Type B pancreatic cell (in vitro differentiated cells): ENCODE measurements at places on chromosomes 1 and 21.

DNA sequence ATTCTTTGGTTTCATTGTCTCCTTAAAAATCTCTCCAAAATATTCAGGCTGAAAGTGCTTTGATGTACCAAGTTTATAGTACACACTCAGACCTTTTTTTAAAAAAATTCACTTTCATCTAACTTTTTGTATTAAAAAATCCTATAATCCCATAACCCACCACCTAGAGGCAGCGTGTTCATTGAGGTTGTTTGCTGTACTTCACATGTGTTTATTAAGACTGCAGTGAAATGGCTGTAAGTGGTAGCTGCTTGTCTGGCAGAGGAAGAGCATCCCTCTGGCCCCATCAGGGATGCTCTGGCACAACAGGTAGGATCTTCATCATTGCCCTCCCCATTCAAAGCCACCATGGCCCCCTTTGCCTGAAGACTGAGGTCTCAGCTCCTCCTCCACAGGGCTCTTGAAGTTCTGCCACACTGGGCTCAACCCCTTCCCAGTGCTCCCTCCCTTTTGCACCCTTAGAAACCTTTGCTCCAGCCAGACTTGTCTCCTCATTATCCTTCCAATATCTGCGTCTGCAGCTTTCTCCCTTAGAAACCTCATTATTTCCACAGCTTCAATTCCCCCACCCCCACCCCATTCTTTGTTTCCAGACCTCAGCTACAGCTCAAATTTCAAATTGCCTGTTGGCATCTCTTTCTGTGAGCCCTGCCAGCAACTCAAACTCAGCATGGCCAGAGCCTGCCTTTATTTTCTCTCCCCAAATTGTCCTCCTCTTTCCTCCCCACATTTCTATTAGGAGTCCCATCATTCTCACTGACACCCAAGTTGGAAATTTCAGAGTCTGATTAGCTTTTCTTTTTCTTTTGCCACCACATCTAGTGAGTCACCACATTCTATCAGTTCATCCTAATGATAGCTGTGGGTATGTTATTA is 369.6 kb upstream of the USP24 start:
- no peak for DNase-seq

- DNase-seq: no peak
Measured at GRCh38 chr1:66999640-67000400, 54.1 kb downstream of the SLC35D1 start.

DNA sequence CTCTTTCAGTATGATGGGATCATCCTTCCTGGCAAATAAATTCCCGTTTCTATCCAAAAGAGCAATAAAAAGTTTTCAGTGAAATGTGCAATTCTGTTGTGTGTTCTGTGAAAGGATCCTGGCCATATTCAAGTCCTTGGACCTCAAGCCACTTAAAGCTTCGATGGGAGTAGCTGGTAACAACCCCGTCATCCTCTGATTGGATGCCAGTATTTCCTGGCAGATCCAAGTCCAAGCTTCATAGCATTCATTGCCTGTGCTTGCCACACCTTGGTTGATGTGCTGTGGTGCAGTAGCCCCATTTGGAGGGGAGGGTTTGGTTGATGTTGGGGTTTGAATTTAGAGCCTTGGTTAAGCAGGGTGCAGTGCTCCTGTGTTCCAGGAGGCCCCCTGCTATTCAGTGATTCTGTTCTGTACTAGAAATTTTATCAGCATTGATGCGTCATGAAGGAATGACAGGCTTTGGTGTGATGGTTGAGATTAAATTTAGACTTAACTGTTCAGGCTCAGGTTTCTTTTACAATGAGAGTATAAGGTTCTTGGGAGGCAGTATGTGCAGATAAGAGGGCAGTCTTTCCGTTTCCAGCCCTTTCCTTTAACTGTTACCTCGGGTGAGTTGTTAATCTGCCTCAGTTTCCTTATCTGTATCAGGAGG is 4.9 kb downstream of the RPL11 start:
- no peak for DNase-seq

DNA sequence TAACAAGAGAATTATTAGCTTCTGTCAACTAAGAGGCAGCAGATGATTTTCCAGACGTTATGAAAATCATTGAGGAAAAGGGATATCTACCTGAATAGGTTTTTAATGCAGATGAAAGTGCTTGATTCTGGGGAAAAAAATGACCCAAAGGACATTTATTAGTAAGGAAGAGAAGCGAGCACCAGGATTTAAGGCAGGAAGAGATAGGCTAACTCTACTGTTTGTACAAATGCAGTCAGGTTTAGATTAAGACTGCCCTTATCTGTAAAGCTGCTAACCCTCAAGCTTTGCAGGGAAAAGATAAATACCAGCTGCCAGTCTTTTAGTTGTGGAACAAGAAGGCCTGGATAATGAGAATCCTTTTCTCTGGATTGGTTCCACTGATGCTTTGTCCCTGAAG is 33.0 kb upstream of the LRIG2 start:
- no peak for DNase-seq

DNA sequence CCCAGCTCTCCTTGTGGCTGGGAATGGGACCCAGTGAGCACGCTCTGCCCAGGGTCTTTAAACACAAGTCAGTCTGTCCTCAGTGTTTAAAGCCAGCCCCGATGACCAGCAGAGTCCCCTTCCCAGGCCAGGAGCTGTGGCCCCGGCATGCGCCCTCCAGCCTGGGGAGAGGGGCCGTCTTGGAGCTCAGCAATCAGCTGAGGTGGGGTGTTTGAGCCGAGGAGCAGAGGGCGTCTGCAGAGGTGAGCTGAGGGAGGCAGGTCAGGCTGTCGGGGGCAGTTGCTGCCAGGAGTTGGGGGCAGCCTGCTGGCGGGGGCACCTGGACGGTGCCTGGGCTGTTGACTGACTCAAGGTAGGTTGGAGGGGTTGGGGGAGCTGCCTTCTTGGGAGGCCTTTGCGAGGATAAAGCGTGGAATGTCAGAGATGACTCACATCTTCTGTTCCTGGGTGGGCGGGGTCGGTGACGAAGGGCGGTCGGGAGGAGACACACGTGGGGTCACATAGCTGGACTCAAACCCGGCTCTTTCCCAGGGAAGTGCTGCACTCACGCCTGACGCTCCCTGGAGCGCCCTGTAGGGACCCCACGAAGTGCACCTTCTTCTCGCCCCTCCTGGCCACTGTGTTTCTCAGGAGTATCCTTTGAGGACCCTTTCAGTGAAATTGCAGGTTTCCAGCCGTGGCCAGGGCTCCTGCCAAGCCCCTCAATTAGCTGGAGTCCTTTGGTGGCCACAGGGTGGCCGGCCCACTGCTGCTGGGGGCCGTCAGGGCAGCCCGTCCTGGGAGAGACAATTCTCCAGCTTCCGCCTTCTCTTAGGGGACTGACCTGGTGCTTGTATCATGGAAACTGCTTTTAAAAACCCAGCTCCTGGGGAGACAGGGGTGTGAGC is 86.2 kb downstream of the SIK1 start:
- no peak for DNase-seq

DNA sequence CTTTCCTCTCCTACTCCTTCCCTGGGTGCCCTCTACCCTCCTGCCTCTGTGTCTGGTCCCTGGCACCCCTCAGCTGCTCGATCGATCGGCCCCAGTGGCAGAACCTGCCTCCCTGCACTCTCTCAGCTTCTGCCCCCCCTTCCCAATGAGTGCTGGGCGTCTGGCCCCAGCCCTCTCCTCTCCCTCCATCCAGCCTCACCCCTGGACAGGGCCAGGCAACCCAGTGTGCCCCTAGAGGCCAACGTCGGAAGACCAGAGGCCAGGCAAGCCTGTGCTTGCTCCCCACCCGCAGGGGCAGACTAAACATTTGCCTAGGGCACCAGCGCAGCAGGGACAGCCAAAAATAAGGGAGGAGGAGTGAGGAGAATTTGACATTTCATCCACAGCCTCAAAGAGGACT is 43.5 kb downstream of the LGR6 start:
- no peak for DNase-seq

GRCh38 chr1:22531251-22531650 is 32.0 kb upstream of the EPHA8 start:
- no peak for DNase-seq

GRCh38 chr1:108845991-108846390 is 10.9 kb downstream of the AKNAD1 start:
- DNase-seq: no peak

GRCh38 chr1:97562081-97562480 is 358.8 kb downstream of the DPYD start:
- DNase-seq: no peak

GRCh38 chr1:178796013-178796412 is 71.0 kb downstream of the RALGPS2 start:
- DNase-seq: no peak

DNA sequence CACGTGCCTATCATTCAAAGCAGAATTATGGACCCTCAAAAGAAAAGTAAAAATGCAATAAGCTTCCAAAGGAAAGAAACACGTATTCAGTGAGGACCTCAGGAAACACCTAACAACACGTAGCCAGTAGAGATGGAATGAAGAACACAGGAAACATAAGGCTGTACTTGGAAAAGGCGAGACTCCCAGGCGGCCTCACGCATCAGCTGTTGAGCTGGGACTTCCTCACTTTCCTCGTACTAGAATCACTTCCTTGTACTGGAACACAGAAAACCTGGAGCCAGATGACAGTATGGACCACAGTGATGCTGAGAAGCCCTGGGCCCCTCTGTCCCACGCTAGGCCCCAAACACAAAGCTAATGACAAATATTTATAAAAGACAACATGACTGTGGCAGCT is 94.4 kb upstream of the BACE2 start:
- no peak for DNase-seq

DNA sequence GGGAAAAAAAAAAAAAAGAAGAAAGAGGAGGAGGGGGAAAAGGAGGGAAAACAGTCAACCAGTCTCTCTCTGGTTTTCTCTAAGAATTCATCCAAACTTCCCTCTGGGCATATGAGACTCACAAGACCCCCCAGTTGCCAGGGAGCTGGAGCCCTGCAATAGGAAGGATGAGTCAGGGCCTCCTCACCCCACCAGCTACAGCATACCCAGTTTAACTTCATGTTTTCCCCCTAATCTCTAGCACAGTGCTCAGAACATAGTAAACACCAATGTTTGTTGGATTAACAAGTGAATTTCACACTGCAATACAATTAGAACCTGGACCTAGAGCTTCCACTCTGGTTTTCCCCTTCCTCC is 7.8 kb downstream of the F11R start:
- DNase-seq: no peak

DNA sequence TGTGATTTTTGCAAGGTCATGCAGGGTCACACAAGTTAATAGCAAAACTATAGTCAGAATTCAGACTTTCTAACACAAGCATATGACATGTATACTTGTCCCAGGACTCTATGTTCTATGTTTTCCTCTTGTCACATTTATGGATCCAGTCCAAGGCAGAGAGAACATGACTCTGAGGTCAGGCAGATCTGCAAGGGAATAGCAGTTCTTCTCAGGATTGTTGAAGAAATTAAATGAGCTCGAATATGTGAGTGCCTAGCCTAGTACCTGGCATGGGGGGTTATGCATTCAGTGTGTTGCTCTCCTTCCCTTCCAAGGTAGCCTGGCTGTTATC is 9.5 kb upstream of the RPTN start:
- DNase-seq: no peak

DNA sequence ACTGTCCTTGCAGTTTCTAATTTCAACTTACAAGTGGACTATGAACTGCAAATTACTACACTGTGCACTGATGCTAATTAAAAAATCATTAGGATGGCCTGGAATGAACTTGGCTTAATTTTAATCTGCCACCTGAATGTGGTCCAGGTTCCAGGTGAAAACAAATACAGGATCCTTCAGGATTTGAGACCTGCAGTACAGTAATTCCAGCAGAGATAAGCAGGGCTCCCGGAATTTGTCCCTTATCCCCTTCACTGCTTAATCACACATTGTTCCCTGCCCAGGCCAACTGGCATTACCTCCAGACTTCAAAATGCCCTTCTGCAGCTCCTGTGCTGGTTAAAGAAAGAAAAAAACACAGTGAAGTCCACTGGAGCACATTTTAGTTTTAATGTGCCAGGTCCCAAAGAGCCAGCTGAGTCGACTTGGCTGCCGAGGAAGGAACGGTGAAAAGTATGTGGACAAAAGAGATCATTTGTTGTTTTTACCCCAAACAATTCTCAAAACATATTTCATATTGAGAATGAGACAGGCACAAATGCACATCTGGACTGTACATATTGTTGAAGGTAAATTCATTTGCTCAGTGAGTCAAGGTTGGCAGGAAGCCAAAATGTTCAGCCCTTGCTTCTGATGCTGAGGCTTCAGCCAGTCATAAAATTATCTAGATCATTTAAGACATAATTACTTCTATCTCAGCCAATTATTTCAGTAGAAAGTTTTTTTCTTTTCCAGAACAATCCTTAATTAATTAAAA is 28.3 kb downstream of the DEGS1 start:
- no peak for DNase-seq

GRCh38 chr1:101316256-101316655 is 79.4 kb downstream of the S1PR1 start:
- no peak for DNase-seq
